ENCODE measurements at places on chromosomes 7 and 10. TPM values are rescaled to one million over a fixed set of nuclear protein-coding genes. Genes with fewer than 3 reads are reported as not detected.

SNCG gene
- 3.9 TPM for total RNA-seq

ACTL6B gene
- not detected for total RNA-seq

MAT1A gene
- total RNA-seq = not detected

CPA2 gene
- total RNA-seq = not detected

PRR15 gene
- total RNA-seq = 0.43 TPM

Data from placental pericyte (primary cell).